Panc1 (cell line): ENCODE measurements at places on chromosomes 7 and 10. TPM values are rescaled to one million over a fixed set of nuclear protein-coding genes. Genes with fewer than 3 reads are reported as not detected.

DNA sequence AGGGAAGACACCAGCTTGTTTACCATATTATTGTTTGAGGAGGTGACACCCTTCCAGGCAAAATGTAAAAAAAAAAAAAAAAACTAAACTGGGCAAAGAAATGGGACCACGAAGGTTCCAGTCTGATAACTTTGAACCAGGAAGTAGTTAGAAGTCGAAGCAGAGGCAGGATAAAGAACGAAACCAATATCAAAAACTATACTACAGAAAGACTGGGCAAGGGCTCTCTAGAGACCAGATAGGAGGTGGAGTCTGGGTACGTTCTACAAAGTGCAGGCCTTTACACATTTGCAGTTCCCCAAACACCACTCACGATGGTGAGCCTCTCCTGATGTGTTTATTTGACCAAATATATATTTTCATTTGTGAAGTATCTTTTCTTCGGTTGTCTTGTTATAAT, 125.7 kb upstream of the CDK1 start:
- no peak overlapping the region for H3K27ac ChIP-seq
- no peak for DNase-seq
- no peaks in the 10 kb centered on the region for H3K27me3 ChIP-seq
- no peaks in the 10 kb centered on the region for H3K4me1 ChIP-seq

- peaks cover 7% of the 10 kb centered on the region for H3K36me3 ChIP-seq
- peak overlapping the region; percentile 30 for H3K4me3 ChIP-seq
- DNase-seq = no peak
- peaks cover 71% of the 10 kb centered on the region for H3K4me1 ChIP-seq
- no peaks in the 10 kb centered on the region for H3K27me3 ChIP-seq
- H3K27ac ChIP-seq = peak overlapping the region; percentile 97
These were observed 5.8 kb downstream of the CTBP2 start for GRCh38 chr10:125154529-125154928.

- H3K4me3 ChIP-seq = no peak overlapping the region
- no peaks in the 10 kb centered on the region for H3K36me3 ChIP-seq
- H3K4me1 ChIP-seq = no peaks in the 10 kb centered on the region
- peaks cover 2% of the 10 kb centered on the region; the same call in 1 of the 2 replicates for H3K27me3 ChIP-seq
These were observed 226.0 kb upstream of the NFE2L3 start for GRCh38 chr7:25926009-25926408.

DNA sequence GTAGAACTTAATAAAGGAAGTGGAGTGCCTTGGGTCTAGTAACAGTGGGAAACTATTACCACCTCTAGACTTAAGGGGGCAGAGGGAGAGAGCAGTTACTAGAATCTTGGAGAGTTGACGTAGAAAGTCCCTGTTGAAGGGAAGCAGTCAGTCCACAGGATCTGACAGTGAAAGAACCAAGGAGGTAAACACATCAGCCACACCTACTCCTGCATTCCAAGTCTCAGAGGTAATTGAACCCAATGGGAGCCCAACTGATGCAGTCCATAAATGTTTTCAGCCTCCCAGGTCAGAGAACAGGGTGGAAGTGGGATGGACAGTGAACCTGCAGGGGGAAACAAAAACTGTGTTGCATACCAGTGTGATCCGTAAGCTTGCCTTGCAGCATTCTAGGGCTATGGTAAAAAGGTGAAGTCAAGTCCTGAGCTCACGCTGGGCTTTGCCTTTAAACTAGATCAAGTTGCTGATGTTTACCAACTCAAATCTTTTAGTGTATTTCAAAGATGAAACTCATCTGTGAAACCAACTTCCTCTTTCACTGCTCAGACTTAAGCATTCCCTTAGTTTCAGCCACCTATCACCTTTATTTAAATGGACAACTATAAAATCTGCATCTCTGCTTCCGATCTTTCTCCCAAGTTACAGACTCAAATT, 57.2 kb downstream of the SLC16A12 start:
- H3K27me3 ChIP-seq = no peaks in the 10 kb centered on the region
- H3K27ac ChIP-seq = no peak overlapping the region
- DNase-seq = no peak
- no peak overlapping the region for H3K4me3 ChIP-seq
- H3K36me3 ChIP-seq = no peaks in the 10 kb centered on the region

DNA sequence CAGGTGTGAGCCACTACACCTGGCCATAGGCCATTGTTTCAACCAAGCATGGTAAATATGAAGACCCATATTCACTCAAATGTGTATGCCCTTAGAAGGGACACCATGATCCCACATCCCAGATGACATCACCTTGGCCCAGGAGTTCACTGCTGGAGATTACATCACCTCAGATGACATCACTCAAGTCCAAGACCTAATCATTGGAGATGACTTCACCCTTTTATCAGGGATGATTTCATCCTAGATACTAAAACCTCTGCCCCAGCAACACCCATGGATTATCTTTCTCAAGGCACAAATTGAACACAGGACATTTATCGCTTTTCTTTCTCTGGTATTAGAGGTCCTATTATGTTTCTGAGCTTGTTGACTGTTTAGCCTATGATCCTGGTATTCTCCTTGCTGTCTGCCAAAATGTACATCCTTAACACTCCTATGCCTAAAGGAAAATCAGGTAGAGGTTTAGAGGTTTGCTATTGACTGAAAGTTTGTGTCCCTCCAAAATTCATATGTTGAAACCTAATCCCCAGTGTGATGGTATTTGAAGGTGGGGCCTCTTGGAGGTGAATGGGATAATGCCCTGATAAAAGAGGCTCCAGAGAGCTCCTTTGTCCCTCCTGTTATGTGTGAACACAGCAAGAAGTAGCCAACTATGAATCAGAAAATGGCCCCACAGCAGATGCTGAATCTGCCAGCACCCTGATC, 9.8 kb upstream of the CYP2C18 start:
- DNase-seq = no peak
- no peaks in the 10 kb centered on the region for H3K4me1 ChIP-seq
- H3K4me3 ChIP-seq = no peak overlapping the region
- peaks cover 2% of the 10 kb centered on the region; the same call in 1 of the 2 replicates for H3K27me3 ChIP-seq

DNA sequence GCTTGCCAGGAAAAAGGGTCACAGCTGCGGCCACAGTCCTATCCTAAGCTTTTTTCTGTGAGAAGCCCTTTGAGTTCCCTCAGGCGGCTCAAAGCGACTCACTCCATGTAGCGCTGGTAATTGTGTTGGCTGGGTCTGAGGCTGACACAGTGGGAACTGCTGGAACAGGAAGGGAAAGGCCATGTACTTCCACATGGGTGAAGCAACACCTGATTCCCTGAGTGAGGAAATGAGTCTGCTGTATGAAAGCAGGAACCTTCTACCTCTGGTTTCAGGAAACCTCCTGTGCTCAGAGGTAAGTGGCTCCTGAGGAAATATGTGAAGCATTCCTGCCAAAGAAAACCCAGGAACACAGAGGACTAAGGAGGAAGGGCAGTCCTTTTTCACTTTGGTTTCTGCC, 734.6 kb upstream of the SORCS1 start:
- no peak for DNase-seq
- H3K4me3 ChIP-seq = no peak overlapping the region
- H3K36me3 ChIP-seq = no peaks in the 10 kb centered on the region
- no peaks in the 10 kb centered on the region for H3K27me3 ChIP-seq
- no peak overlapping the region for H3K27ac ChIP-seq
- H3K4me1 ChIP-seq = no peaks in the 10 kb centered on the region

DNA sequence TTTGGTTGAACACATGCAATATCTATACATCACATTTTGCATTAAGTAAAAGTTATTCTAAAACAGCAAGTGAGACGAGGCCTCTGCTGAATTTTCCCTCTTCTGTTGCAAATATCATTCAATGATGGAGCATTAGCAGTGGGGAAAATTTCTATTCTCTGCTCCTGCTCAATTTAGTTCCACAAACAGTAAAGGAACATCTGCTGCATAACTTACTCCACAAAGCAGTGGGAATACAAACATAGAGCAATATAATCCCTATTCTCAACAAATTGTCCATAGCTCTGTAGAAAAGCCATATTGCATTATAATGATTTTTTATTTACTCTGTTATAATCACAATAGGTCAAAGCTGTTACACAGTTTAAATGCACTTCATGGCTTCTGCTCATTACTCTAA, 5.9 kb downstream of the AGR3 start:
- H3K27me3 ChIP-seq = no peaks in the 10 kb centered on the region
- no peak for DNase-seq
- H3K36me3 ChIP-seq = no peaks in the 10 kb centered on the region
- no peak overlapping the region for H3K4me3 ChIP-seq

DNA sequence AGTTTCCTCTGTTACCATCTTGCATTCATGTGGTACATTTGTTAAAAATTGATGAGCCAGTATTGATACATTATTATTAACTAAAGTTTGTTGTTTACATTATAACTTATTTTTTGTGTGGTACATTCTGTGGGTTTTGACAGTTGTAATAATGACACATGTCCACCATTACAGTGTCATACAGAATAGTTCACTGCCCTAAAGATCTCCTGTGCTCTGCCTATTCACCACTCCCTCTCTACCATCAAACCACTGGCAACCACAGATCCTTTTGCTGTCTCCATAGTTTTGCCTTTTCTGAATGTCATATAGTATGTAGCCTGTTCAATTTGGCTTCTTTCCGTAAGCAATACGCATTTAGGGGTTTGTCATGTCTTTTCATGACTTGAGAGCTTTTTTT, 156.9 kb downstream of the PHF14 start:
- no peaks in the 10 kb centered on the region for H3K27me3 ChIP-seq
- H3K4me3 ChIP-seq = no peak overlapping the region
- no peaks in the 10 kb centered on the region for H3K4me1 ChIP-seq
- H3K27ac ChIP-seq = no peak overlapping the region

DNA sequence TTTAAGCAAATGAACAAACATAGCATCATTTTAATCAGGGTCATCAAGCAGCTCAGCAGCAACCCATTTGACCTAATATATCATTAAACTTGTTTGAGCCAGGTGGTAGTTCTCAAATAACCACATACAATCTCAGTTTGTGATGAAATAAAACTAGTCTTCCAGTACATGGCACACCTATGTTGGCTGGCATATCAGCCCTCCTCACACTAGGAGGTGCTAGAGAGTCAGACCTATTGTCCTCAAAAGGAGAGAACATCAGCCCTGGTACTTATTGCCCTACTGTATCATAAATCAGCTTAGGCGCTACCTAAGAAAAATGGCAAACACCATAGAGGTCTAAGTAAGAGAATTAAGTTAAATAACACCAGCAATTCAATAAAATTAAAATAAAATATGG, 81.7 kb downstream of the CABCOCO1 start:
- H3K4me3 ChIP-seq = no peak overlapping the region
- DNase-seq = no peak
- H3K27me3 ChIP-seq = no peaks in the 10 kb centered on the region

AQP1 gene
- 0.57 TPM for total RNA-seq

GTF2IRD1 gene
- 54.0 TPM for total RNA-seq

CLEC5A gene
- total RNA-seq = not detected
